Endothelial cell (in vitro differentiated cells): ENCODE measurements at places on chromosomes 2 and 18.

- DNase-seq: no peak
These were observed 244.4 kb upstream of the MGAT5 start for GRCh38 chr2:134009440-134009839.

DNA sequence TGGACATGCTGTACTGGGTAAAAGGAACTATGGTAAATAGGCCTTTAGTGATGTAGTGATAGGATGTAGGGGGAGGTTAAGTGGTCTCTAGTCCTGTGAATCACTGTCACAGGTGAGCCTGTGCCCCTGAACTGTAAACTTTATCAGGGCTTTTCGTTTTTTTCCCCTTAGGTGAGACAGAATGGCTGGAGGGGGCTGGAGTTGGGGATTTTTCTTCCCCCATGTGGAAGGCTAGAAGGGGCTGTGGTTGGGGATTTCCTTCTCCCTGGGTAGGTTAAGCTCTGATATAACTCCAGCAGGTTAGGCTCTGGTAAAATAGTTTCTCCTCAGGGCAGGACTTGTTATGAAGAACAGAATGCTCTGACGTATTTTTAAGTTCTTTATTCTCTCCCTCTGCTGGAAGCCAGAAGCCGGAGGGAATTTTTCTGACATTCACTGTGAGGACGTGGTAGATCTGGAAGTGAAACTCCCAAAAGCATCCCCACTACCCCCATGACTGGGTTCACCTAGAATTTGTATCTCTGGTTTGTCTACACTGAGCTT, 28.5 kb downstream of the PIKFYVE start:
- no peak for DNase-seq

DNA sequence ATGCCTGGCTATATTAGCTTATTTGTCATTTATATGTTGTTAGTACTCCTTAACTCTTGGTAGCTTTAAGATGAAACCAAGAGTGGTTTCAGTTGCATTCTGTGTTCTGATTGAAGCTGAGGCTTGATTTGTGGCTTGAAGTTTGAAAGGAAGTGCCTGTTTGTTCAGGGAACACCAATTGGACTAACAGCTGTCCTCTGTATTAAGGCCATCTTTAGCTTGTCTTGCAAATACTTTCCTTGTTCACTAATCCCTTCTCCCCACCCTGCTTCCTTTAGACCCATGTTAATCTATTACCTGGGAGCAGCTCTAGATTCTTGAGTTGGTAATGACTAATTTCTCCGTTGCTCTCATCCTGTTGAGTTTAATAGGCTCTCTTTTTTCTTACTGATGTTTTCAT, 13.4 kb downstream of the ITGA6 start:
- DNase-seq: no peak

- no peak for DNase-seq
These were observed 348.8 kb upstream of the GULP1 start for GRCh38 chr2:187942876-187943275.

DNA sequence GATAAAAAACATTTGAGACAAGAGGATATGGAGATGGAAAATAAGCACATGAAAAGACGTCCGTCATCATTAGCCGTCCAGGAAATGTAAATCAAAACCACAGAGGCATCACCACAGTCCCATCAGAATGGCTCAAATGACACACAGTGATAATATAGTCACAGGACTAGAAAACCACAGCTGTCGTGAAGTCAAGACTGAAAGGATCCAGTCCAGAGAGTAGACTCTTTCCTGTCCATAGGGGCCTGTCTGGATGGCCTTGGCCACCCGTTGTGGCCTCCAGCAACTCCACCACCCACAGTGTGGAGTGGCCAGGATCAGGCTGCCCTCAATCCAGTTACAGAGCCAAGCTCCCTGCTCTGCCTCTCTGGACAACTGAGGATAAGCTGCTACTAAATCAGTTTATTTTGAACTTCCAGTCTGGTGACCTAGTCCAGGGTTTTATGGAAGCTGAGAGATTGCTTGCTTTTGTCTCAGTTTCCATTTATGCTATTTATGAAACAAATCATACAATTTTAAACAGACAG, 60.4 kb downstream of the RHOB start:
- no peak for DNase-seq

- DNase-seq: no peak
These were observed 73.3 kb downstream of the RPIA start for GRCh38 chr2:88764850-88765153.

GRCh38 chr2:239152916-239153305, 247.9 kb downstream of the HDAC4 start:
- no peak for DNase-seq

DNA sequence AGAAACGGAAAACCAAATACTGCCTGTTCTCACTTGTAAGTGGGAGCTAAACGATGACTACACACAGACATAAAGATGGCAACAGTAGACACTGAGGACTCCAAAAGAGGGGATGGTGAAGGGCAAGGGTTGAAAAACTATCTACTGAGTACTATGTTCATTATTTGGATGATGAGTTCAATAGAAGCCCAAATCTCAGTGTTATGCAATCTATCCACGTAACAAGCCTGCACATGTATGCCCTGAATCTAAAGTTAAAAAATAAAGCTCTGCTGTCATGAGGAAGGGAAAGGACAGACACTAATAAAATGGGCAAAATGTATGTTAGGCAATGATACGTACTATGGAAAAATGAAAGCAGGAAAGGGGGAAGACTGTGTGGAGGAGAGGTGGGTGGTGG, 376.0 kb downstream of the TGIF1 start:
- no peak for DNase-seq

DNA sequence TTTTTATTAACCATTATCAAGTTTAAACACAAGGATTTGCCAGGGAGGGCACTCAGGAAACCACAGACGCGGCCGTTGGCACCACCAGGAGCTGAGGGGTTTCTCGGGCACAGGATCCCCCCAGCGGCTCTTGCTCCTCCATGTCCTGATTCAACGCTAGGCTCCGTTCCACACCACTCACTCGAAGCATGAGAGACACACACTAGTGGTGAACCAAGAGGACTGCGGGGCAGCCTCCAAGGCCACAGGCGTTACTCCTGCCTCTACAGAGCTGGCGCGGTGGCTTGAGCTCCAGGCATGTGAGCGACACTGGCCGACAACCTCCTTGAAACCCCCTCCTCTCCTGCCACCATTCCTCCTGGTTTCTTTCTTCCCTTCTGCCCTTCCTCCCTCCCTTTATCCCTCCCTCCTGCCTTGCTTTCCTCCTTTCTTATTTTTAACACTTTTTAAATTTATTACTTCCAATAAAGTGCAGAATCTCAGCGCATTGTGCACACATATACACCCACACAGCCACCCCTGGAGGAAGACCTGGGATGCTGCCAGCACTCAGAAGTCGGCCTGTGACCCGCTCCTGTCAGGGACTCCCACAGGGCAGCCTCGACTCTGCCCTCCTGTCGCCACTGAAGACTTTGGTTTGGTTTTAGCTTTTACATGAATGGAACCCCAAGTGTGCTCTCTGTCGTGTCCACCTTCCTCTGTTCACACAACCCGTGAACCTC, 21.7 kb downstream of the COX7A2L start:
- DNase-seq: peak; percentile 28
